Ureter (tissue), 1 donor: ENCODE measurements at places on chromosomes 7 and 10.
A peak's percentile ranks its signal among the peaks of the same experiment; 100 is the strongest.

DNA sequence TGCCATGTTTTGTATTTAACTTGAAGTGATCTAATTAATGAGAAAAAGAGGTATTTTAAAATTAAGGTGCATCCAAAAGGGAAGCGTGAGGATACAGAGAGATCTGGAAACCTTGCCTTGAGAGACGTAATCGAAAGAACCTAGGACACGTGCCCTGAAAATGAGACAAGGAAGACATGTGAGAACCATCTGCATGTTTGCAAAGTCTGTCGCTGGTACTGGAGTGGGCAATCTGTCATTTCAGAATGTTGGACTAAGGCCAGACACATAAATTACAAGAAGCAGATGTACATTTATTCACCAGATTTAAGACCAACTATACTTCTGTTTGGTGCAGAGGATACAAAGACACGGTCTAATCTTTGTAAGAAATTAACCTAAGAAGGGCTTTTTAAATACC lies 9.2 kb downstream of the AGR2 start:
- DNase-seq: no peak

DNA sequence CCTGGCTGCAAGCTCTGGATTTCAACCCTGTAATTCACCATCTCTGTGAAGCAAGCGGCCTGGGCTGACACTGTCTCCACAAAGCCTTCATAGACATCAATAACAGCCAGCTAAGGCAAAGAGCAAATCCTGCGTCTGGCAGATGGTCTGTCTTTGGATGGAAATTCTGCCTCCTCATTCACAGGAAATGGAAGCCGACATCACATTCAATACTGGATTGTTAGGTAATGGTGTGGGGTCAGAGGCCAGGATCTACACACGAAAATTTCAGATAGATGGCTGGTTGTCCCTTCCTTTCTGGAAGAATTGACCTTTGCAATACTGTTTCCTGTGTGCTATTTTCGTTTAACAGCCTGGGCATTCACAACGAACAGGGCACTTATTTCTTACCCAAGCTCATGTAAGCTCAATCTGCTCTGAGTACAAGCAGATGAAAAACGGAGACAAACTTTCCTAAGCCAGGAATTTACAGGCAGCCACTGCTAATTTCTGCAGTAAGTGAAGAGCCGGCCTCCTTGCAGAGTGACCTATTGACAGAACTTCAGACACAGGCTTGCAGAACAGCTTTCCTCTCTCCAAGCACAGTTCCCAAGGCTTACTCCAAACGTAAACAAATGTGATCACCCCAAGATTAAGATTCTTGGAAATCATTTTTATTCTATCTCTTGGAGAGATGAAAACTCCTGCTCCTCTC lies 3.1 kb upstream of the ADAM12 start:
- no peak for DNase-seq

DNA sequence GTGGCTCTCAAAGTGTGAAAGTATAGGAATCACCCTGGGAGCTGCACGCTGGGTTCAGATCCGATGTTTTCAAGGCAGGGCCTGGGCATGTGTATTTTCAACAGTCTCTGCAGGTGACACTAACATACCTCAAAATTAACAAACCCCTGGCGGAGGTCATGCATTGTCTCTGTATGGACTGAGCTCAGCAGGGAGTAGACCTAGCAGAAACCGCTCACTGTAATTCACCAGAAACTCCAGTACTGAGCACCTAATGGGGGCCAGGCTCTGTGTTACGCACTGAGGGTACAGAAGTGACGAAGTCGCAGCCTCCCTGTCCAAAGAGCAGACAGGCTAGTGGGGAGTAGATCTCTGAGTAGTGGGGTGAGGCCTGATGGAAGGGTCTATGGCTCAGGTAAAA lies 5.6 kb downstream of the STRA8 start:
- peak; percentile 20 for DNase-seq

DNA sequence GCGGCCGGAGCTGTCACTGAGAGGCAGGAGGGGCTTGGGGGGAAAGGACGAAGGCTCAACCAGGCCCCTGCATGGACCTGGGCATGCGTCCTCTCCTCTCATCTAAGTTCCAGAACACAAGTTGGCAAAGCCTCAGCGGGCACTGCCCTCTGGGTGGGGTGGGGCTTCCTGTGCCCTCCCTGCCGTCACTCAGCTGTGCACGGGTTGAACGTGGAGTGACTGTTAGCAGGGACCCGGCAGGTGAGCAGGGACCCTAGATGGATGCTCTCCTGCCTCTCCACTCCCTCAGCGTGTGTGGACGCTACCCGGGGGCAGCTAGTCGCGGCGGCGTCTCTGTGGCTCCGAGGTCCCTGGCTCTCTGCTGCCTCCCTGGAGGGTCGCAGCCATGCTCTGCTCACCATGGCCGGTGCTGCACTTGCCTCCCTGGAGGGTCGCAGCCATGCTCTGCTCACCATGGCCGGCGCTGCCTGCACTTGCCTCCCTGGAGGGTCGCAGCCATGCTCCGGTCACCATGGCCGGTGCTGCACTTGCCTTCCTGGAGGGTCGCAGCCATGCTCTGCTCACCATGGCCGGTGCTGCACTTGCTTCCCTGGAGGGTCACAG lies 36.4 kb upstream of the TTYH3 start:
- DNase-seq: no peak

DNA sequence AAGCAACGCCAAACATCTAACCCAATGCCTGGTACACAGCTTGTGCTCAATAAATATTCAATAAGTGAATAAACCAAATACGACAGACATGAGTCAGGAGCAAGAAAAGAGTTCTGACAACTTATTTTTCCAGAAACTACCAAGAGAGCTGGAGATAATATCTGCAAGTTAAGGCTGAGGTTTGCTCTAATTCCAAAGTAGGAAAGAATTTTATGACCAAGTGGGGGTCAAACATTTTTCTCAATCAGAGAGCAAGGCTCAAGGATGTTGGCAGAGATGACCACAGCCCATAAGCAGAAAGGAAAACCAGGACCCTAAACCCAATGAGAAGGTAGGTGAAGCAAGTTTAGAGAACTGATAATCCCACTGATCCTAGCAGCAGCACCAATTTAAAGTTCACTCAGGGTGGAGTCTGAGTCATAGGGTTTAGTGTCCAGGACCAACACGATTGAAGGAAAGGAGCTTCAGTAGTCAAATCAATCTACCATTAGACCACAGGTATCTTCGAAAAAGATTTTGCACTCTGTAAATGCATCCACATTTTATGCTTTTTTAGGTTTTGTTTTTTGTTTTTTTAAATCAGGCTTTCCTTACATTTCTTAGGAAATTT lies 49.3 kb upstream of the KCNIP2 start:
- no peak for DNase-seq

GRCh38 chr7:138105221-138105620 lies 29.0 kb downstream of the AKR1D1 start:
- DNase-seq: no peak

GRCh38 chr10:87546210-87546609 lies 41.5 kb downstream of the MINPP1 start:
- no peak for DNase-seq
